WTC11 (cell line): ENCODE measurements at places on chromosomes 11 and 22. TPM values are rescaled to one million over a fixed set of nuclear protein-coding genes. Genes with fewer than 3 reads are reported as not detected.

GRCh38 chr11:14445542-14446530 is 53.8 kb downstream of the COPB1 start:
- DNase-seq, result no peak

DNA sequence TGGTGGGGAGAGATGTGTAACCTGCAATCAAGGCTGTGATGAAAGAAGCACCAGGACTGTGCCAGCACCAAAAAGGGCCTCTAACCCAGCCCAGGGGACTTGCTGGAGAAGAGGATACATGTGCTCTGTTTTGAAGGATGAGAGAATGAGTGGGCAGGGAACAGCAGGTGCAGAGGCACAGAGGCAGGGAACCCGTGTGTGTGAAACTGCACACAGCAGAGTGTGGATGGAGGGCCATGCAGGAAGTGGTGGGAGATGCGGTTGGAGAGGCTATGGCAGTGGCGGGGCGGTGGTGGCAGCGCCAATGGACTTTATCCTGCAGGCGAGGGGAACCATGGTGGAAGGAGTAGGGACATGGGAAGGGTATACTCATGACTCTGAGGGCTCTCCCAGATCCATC is 25.2 kb upstream of the LRRC32 start:
- no peak for DNase-seq

DNA sequence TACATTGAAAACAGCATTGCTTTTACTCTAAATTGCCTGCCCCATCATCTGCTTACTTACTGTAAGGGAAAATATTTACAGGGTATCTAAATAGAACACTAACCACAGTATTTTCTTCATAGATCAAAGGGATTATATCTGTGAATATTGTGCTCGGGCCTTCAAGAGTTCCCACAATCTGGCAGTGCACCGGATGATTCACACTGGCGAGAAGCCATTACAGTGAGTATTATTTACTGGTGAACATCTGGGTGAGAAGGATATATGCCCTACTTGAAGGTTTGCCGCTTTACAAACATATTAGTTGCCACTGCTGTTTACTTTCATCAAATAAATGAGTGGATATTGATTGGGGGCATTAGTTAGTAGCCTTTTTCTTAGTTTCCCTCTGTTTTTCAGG is 5.9 kb upstream of the CNTF start:
- DNase-seq, result no peak

DNA sequence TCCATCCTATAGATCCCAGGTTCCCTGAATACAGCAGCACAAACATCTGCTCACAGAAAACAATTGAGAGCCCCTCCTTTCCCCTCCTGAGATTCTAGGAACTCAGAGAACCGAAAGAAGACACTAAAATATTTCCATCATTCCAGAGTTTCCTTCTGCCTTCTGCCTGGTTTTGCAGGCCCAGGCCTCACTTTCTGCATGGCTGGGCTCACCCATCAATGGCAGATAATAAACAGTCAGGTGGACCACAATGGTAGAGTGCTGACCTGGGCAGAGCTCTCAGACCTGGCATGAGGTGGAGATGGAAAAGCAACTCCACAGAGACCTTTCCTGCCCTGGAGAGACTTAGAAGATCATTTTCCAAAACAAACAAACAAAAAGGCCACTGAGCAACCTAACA is 389.1 kb downstream of the NXPE2 start:
- no peak for DNase-seq

DNA sequence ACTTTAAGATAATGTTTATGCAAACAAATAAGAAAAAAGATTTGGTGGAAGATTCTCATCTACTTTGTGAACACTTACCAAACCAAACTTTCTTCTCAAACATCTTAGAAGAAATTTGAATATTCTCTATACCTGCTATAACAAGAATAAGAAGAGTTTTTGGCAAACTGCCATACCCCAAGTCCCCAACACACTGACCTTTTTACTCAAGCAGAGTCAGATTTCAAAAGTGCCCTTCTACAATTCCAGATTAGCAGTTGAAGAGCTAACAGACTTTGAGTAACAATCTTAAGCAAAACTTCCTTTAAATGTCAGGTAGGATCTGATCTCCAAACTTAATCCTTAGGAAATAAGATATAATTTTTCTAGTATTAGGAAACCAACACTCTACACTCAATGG is 33.9 kb downstream of the TSG101 start:
- no peak for DNase-seq

- no peak for DNase-seq
Observed at GRCh38 chr11:35098855-35099254, 40.1 kb upstream of the CD44 start.

DNA sequence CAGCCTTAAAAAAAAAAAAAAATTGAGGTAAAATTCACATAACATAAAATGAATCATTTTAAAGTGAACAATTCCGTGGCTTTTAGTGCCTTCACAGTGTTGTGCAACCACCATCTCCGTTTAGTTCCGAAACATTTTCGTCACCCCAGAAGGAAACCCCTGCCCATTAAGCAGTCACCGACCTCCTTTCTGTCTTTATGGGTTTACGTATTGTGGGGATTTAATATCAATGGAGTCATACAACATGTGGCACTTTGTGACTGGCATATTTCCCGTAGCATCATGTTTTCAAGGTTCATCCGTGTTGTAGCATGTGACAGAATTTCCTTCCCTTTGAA is 65.5 kb downstream of the BCR start:
- no peak for DNase-seq

GRCh38 chr11:62428871-62429560 is 10.2 kb downstream of the SCGB1A1 start:
- no peak for DNase-seq

GRCh38 chr11:4763096-4763495 is 6.6 kb downstream of the OR51F1 start:
- DNase-seq, result no peak

GRCh38 chr11:102368472-102368871 is 21.5 kb downstream of the BIRC2 start:
- DNase-seq, result no peak

GRCh38 chr11:71465054-71465453 is 12.1 kb downstream of the NADSYN1 start:
- no peak for DNase-seq

DNA sequence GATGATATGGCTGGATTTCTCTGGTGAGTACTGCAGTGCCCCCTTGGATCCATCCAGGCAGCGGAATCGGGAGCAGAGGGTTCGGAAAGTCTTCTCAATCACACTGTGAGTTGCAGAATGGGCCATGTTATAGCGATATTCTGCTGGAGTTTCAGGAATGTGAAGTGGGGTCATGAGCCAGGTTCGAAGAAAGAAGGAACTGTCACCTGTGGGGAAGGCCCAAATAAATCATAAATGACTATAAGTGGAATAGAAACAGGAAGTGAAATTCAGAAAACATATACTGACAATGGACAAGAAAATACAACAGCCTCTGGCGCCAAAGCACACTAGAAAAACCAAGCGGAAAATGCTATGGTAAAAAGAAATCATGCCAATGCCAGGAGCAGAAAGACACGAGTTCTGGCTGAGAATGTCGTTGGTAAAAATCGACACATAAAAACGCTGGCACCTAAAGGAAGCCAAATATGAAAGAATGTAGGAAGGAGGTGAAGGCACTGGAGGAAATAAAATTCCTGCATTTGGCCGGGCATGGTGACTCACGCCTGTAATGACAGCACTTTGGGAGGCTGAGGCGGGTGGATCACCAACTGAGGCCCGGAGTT is 10.0 kb upstream of the AMBRA1 start:
- no peak for DNase-seq

DNA sequence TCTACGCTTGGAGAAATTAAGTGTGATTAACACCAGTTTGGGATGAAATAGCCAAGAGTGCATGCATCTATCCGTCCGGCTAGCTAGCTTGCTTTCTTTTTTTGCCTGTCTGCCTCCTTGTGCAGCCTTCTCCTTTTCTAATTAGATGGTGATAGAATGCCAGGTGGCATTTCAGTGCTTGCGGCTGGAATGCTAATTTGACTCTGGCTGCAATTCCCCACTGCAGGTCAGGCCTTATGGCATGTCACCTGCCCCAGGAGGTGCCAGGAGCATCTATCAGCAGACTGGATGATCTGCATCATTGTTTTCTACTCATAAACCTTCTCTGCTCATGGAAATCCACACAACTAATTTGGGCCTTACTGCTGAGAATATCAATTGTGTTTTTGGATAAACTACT is 51.1 kb upstream of the CABP7 start:
- no peak for DNase-seq

GRCh38 chr11:122215244-122215992 is 99.4 kb upstream of the BLID start:
- peak; percentile 82 for DNase-seq

GRCh38 chr11:2207212-2207611 is 35.6 kb upstream of the TH start:
- DNase-seq, result no peak

DNA sequence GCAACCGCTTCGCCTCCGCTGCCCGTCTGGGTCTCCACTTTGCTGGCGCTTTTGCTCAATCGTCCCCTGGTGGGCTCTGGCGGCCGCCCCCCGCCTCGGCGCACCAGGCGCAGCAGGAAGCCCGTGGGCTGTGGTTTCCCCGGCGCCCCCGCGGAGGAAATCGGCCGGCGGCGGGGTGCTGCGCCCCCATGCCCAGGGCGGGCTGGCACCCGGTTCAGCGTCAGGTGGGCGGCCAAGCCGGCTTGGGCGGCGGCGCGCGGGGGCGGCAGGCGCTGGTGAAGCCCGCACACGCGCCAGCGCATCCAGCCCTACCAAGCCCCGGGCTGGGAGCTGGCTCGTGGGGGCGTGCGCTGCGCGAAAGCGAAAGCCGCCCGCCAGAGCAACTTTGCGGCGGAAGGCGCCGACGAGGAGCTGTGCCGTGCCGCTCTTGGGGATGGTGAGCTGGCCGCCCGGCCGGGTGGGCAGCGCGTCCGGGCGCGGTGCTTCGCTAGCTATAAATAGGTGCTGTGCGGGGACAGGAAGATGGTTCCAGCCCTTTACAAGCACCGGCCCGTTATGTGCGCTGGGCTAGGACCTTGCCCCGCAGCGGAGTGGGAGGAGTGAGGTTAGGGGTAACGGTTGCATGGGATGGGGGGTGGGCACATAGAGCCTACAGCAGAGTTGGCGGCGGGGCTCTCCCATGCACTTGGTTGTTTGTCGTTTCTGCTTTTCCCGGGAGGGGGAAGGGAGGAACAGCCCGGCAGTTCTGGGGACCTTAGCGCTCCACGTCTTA is 25.0 kb upstream of the SUSD2 start:
- DNase-seq, result peak; percentile 36

DNA sequence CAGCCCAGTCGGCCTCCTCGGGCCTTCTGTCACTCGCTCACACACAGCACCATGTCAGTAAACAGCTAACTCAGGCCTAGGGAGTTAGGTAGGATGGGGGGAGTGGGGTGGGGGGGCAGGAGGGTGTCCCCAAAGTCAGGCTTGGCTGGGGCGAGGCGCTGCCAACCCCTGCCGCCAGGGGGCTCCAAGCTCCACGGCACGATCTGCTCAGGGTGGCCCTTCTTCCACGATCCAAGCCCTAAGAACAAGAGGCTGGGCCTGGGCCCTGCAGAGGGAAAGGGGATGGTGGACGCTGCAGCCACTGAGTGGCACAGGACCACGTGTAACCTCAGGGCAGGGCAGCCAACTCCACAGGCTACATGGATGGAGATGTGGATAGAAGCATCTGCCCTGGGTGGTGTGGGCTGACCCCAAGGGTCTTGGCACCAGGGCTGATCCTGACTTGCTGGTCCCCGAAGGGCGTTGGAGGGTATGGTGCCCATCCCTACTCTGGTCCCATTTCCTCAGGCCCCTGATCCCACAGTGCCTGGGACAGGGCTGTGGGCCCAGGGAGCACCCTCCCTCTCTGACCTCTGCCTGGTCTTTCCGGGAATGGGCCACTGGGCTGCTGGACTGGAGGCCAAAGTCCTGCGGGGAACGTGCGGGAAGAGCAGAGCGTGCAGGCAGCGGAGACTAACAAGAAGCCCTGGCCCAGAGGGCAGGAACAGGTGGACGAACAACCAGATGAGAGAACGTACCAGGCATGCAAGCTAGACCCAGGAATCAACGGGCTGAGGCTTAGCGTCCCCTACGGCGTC is 29.1 kb upstream of the TXNRD2 start:
- peak; percentile 89 for DNase-seq

GRCh38 chr22:49597428-49598039 is 230.1 kb downstream of the BRD1 start:
- DNase-seq, result no peak

DNA sequence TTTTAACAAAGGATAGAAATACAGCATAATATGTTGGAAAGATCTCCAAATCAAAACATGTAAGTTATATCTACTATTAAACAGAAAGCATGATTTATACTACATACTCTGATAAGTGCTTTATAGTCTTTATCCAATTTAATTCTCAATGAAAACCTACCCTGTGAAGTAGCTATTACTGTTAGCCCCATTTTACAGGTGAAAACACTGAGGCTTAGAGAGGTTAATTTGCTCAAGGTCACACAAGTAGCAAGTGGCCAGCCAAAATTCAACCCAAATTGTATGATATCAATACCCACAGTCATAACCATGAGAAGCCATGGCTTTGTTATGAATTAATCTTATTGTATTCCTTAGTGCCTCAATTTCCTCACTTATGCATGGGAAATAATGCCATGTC is 675 bp upstream of the OR5AN1 start:
- no peak for DNase-seq

- DNase-seq, result peak; percentile 87
Observed at GRCh38 chr22:33018232-33018864, 39.8 kb downstream of the SYN3 start.

DNA sequence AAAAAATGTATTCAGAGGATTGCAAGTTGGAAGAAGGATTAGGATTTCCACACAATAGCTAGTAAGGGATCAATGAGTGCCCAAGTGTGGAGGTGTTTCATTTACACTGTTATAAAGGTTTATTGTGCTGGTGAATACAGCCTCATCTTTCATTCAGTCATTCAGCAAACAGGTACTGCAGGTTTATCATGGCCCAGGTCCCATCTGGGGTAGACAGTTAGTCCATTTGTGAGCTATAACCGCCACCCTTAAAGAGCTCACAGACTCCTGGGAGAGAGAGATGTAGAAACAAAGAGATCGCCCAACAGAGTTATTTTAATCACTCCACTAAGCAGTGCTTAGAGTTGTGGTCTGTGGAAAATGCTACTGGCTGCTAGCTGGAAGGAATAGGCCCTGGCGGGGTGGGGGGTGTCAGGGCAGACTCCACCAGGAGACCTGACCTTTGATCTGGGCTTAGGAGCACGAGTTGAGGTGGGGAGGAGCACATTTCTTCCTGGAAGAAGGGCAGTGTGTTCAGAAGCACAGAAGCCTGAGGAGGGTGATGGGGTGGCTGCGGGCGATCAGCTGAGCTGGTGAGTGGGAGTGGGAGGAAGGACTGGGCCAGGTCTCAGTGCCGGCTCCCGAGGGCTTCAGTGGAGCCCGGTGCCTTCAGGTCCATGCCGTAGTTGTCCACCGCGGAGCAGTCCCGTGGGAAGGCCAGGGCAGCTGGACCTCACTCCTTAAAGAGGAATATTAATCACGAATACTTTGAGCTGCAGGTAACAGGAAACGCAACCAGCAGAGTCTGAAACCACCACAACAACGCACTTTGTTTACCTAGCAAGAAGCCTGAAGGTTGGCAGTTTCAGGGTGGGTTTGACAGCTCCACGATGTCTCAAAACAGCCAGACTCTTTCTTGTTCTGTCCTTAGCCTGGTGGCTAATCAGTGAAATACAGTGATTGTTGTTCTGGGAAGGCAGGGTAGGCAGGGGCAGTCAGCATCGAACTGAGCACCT is 11.2 kb downstream of the TOM1 start:
- no peak for DNase-seq

The NXPE4 gene
- 0.11 TPM in 1 of 3 replicates, not detected in the others for total RNA-seq

The UBQLNL gene
- 0.14 to 0.24 TPM in 2 of 3 replicates, not detected in the other for total RNA-seq

The OR5M8 gene
- not detected in 3 replicates for total RNA-seq

The OR8D4 gene
- 0.07 TPM in 1 of 3 replicates, not detected in the others for total RNA-seq

The EMID1 gene
- total RNA-seq, result 6.0 to 8.6 TPM (median 6.1 TPM) in 3 replicates

The TUBA8 gene
- 0.50 to 1.3 TPM (median 0.72 TPM) in 3 replicates for total RNA-seq

The RHOD gene
- total RNA-seq, result 13.1 to 16.3 TPM (median 15.9 TPM) in 3 replicates

The TTLL8 gene
- total RNA-seq, result 0.30 TPM in 1 of 3 replicates, not detected in the others

The PYGM gene
- total RNA-seq, result 6.6 to 8.7 TPM (median 8.2 TPM) in 3 replicates

The AASDHPPT gene
- 37.0 to 39.9 TPM (median 38.7 TPM) in 3 replicates for total RNA-seq

The FREY1 gene
- 1.6 to 2.1 TPM (median 1.8 TPM) in 3 replicates for total RNA-seq
